Stimulated activated CD4-positive, alpha-beta T cell treated with anti-CD3 and anti-CD28 coated beads, Interleukin-1b, Interleukin-23, amount 100 ng/mL, for 24 hours (primary cell): ENCODE measurements at places on chromosomes 1 and 21.

- DNase-seq: no peak
These were observed 38.9 kb upstream of the C1orf185 start for GRCh38 chr1:51063121-51063520.

DNA sequence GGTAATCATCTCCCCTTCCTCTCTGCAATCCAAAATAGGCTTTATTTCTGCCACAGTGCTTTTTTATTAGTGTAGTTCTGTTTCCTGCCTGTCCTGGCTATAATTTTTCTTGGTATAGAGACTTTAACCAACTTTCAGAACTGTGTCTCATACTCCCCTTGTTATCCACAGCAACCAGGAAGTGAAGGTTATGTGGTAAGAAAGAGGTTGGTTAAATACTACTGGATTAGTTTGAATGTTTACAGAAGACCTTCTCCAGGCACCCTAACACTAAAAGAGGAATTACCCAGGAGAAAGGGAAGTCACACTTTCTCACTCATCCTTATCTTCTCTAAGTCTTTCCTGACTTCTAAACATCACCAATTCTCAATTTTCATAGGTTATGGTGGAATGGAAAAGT is 17.8 kb upstream of the TNFSF4 start:
- no peak for DNase-seq

DNA sequence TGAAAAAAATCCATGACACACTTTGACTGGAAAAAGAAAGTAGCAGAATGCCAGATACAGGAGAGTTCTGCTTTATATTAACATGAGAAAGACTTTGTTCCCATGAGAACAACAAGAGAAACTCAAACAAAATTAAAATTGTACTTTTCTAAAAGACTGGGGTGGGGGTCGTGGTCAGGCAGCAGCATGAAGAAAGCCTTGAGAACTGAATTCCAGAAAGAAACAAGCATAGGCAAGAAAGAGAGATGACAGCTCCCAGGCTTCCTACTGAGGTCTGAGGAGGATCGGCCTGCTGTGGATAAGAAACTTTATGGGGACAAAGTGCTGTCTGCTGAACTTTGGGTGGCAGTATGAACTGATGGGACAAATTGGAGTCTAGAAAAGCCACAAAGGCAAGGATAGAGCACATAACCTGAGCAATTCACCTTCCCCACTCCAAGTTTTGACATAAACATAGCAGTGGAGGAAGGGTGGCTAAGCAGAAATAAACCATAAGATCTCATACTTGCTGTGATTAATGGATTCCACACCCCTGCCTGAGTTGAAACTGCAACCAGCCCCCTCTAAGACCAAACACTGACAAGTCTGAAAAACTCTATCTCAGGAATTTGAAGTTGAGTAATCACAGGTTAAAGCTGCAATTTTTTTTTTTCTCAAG is 43.7 kb downstream of the COL6A1 start:
- DNase-seq: no peak

- peak; percentile 28 for DNase-seq
These were observed 17.2 kb upstream of the RLF start for GRCh38 chr1:40143891-40144575.

- DNase-seq: no peak
These were observed 36.4 kb downstream of the TTC39A start for GRCh38 chr1:51293898-51294515.
